ENCODE measurements at places on chromosomes 6 and 20.

GRCh38 chr20:17810062-17810631 is 110.4 kb downstream of the BANF2 start:
- no peak for DNase-seq

DNA sequence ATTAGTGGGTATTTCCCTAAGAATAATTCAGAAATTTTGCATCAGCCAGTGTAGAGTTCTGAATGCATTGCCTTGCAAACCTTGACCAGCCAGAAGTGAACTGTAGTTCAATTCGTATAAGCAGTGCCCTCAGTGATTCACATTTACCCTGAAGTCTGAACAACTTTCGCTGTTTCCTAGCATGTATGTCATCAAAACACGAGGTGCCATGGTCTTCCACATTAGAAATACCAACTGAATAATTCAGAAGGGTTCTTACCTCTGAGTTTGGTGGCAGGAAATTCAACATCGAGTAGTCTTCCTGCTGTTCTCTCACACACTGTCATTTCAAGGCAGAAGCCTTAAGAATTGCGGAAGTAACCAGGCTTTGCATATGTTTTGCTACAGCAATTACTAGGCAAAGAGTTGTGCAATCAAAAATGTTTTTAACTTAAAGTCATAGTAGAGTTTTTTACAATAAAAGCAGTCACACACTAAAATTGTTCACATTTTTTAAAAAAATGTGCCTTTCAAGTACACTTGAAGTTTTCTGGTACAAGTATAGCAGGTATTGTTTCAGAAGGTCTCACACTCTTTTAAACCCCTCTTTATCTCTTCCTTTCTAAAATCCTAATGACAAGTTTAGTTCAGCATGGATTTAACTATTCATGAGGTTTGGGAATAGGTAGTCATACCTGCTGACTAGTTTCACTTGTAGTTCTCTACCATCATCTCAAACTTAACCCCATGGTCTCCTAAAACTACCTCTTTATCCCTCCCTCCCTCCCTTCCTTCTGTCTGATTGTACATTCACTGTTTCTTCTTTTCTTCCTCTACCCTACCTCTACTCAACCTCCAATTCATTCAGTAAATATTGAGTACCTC is 118.3 kb downstream of the STXBP5 start:
- DNase-seq = no peak

- no peak for DNase-seq
Measured at GRCh38 chr6:163026893-163027292, 299.1 kb downstream of the PACRG start.

DNA sequence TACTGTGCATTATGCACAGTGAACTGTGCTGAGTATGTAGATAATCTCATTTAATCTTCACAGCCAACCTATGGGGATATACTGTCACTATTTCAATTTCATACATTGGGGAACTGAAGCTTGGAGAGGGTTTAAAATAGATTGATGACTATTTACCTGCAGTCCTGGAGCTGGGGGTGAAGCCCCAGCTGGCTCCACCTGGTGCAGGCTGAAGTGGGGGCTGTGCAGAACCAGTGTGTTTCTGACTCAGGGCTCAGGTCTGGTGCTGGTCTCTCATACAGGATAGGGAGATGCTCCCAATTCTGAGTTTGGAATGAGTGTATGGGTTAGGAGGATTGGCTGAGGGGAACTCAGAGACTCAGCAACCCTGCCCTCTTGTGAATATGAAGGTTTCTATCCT is 176.1 kb upstream of the CEP162 start:
- no peak for DNase-seq

GRCh38 chr20:8389381-8390036 is 257.4 kb downstream of the PLCB1 start:
- DNase-seq = peak; percentile 22

DNA sequence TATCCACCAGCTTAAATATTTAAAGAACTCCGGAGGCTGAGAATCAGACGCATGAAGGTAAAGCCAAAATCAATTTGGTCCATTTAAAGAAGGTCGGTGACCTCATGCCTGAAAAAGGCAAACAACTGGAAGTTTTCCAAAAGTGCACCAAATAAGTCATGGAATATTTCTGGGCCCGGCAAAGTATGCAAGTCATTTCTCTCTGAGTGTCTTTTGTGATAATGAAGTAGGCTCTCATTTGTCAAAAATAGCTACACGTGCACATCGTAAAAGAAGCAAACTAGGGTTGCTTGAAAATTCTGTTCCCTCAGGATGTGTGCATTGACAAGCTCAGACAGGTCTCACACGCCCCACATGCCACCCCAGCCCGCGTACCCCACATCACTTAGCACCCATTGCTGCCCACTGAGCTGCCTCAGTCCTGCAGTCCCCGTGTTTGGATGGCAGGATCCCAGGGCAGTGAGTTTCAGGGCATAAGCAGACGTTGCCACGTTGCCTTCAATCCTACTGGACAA is 20.5 kb upstream of the PYGB start:
- DNase-seq = no peak

DNA sequence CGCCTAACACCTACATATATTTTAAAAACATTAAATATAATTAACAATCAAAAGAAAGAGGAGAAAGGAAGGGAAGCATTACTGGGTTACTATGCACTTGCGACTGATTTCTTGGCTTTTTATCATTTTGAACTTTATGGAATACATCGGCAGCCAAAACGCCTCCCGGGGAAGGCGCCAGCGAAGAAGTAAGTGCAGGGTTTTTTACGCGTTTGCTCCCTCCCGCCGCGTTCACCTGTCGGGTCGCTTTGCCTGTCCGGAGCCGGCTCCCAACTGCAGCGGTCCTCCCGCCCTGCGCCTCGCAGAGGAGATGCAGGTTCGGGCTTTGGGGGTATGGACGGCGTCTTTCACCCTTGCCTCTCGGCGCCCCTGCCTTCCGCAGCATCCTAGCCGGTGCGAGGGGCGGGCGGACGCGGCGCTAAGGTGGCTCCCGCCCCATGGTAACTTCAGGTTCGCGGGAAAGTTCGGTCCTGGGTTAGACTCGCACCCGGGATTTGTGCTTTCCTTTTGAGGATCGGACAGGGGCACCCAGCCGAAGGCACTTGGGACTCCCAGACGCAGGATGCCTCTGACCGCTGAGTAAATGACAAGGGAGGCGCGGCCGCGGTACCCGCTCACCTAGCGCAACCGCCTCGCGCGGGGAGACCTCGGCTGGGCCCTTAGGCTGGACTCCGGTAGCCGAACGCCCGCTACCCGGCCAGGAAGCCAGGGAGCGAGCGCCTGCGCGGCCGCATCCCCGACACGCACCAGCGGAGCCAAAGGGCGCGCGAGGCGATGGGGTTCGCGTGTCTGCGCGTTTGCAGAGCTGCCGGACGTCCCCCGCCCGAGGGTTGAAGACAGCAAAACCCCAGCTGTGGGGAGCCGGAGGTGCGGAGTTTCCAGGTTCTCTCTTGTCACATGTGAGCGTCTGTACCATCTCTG is 891 bp downstream of the RSPO3 start:
- no peak for DNase-seq

DNA sequence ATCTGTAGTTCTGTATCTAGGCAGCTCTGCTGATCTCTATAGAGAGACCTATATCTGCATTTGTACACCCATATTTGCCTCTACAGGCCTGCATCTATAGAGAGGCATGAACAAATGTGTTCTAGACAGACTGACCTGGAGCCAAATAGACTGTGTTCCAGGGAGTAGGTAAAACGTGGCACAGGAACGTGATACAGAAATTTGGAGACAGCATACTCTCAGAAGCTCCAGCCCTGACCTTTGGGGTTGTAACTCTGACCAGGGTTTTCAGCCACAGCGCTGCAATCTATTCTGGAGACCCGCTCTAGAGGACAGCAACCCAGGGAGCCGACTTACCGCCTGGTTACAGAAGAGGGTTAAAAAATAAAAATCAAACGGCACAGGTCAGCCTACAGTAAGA is 983 bp downstream of the RBBP9 start:
- DNase-seq = no peak

DNA sequence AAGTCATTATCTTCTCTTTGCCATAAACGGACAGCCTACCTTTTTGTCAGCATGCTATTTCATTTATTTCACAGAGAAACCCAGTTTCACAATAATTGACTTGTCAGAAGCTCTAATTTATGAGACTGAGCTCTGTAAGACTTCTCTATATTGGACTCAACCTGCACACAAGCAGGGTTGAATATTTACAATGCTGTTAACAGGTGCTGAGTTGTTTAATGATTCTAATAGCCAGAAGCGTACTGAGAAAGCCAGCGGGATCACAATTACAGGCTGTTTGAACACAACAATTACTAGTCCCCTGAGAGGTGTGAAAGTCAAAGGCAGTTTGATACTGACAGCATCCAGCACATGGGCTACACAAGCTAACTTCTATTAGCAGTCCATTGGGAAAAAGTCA is 128.2 kb upstream of the SIM1 start:
- DNase-seq = peak; percentile 100

GRCh38 chr6:99353126-99353525 is 3.7 kb upstream of the FAXC start:
- DNase-seq = no peak

GRCh38 chr20:35908007-35908406 is 46.3 kb downstream of the SCAND1 start:
- no peak for DNase-seq

DNA sequence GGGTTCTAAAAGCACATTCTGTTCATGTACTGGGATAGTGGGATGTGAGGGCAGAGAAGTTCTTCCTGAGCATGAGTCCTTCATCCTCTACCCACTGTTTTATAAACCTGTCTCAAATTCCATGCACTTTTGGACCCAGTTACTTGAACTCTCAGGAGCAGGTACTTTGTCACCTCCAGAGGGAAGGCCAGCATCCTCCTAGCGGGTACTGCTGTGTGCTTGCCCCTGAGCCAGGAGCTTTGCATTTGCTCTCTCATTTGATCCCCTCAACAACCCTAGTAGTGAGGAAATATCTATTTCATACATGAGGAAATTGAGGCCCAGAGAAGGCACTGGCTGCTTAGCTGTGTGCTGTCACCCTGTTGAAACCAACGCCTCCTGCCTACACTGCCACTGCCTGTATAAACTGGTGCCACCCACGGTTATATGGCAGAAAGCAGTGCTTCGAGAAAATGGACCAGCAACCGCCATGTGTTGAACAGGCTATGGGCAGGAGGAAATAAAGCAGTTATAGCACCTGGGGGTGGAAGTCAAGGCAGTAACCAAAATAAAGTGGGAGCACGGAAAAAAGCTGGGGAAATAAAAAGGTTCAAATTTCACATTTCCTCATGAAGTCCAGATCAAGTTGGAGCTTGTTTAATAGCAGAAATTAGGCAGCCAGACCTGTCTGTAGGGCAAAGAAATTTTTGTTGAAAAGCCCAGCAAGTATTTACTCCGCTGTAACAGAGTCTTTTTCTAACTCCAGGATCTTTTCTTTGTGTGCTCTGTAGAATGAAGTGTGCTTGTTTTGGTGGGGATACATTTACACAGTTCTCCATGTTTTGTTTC is 38.0 kb downstream of the KLHL31 start:
- DNase-seq = no peak

- DNase-seq = no peak
Measured at GRCh38 chr6:40419946-40420728, 167.0 kb downstream of the LRFN2 start.

GRCh38 chr6:168319279-168320111 is at the start of gene DACT2:
Gene DACT2 (minus strand): TSS chr6:168319777. CDS start chr6:168319633, 144 bp downstream.
- no peak for DNase-seq

- no peak for DNase-seq
Measured at GRCh38 chr6:169395080-169395805, 141.6 kb upstream of the THBS2 start.

GRCh38 chr6:135347887-135348286 is 149.7 kb downstream of the AHI1 start:
- DNase-seq = no peak

DNA sequence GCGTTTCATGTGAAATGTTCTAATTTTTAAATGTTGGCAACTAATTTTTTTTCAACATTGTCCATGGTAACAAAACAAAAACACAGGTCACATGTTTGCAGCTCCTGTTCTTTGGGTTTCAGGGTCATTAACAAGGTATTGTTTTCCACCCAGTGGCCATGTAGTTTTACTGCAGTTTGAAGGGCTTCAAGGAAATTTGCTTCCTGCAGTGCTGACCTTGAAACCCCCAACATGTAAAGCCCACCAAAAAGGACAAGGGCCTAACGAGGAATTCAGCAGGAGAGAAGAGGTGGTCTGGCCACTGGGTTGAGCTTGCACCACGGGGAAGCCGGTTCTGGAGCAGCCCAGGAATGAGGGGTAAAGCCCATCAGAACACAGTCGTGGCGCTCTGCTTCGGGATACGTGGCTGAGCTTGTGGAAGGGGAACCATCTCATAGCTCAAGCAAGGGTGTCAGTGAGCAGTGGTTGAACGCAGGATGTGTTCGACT is 13.9 kb upstream of the KLHL31 start:
- no peak for DNase-seq

- no peak for DNase-seq
Measured at GRCh38 chr6:142740449-142740848, 204.5 kb downstream of the HIVEP2 start.

- no peak for DNase-seq
Measured at GRCh38 chr6:13302291-13302690, 26.0 kb downstream of the TBC1D7 start.

GRCh38 chr6:168735268-168735949 is 294.4 kb downstream of the SMOC2 start:
- DNase-seq = no peak

DNA sequence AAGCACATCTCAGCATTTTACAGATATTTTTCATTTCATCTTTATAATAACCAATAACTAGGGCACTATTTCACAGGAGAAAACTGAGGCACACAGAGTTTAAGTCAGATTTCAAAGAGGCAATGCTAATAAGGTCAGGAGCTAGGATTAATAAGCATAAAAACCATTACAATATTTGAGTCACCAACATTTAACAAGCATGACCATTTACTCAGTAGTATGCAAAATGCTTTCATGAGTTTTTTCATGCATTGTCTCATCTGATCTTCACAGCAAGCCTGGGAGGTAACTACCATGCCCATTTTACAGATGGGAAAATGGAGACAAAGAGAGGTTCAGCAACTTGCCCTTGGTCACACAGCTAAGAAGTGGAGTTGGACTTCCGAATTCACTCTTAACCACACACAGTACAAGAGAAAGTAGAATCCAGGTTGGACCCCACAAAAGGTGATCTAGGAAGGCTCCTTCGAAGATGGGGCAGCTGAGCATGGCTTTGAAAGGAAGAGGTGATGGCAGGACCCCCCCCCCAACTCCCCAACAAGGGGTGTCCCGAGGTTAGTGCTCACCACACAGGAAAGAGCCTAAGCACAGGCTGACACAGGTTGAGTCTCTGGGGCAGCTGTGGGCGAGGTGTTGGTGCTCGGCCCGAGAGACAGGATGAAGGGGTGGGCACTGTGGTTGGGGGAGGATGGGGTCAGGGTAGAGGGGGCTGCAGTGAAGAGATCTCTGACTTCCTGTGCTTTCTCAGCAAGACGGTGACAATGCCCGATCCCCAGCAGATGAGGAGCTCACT is 108.8 kb downstream of the PREX1 start:
- no peak for DNase-seq

GRCh38 chr6:49300443-49300842 is 162.6 kb downstream of the MMUT start:
- DNase-seq = no peak
